Activated CD4-positive, alpha-beta T cell treated with anti-CD3 and anti-CD28 coated beads, Interleukin-2, amount 50 U/mL, for 4 hours (primary cell): ENCODE measurements at places on chromosomes 4 and X.

DNA sequence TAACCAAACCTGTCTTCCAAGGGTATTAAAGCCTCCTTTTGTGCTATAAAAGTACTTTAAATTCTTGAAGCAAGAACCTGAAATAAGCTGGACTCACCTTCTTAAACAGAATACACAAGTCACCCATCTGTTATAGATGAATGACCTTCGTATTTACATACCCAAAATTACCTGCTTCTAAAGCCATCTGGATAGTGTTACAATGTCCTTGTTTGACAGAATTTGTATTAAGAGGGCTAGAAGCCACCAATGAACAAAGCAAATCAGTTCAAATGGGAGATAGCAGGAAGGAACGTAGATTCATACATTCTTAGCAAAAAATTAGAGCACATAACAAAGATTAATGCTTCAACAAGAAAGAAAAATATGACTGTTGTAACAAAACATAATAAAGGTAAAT, 33.7 kb upstream of the CCSER1 start:
- no peak for DNase-seq

- DNase-seq: no peak
Observed at GRCh38 chr4:77843628-77844027, 19.0 kb upstream of the MRPL1 start.

- no peak for DNase-seq
Observed at GRCh38 chrX:103254171-103254824, 657 bp downstream of the TCEAL8 start.

GRCh38 chr4:95431678-95432077, 117.1 kb downstream of the UNC5C start:
- DNase-seq: no peak

DNA sequence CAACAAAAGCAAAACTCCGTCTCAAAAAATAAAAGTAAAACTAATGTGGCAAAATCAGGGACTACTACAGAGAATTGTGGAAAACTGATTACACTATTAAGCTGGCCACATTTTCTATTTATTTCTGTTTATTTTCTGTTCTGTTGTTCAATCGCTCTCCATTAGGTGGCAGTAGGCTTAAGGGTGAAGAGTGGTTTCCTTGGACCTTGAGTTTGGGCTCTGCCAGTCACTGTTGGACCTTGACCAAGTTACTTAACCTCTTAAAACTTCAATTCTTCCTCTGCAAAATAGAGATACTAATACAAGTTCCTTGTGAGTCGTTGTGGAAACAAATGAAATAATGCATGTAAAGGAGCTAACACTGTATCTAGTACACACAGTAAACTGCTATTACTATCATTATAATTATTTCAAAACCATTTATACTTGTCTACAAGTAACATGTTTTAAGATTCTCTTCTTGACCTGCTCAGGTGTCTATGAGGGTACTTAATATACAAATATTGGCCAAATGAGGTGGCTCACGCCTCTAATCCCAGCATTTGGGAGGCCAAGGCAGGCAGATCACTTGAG, 15.2 kb downstream of the HSD17B11 start:
- DNase-seq: no peak

- no peak for DNase-seq
Observed at GRCh38 chr4:89439533-89439932, 131.9 kb upstream of the GPRIN3 start.

DNA sequence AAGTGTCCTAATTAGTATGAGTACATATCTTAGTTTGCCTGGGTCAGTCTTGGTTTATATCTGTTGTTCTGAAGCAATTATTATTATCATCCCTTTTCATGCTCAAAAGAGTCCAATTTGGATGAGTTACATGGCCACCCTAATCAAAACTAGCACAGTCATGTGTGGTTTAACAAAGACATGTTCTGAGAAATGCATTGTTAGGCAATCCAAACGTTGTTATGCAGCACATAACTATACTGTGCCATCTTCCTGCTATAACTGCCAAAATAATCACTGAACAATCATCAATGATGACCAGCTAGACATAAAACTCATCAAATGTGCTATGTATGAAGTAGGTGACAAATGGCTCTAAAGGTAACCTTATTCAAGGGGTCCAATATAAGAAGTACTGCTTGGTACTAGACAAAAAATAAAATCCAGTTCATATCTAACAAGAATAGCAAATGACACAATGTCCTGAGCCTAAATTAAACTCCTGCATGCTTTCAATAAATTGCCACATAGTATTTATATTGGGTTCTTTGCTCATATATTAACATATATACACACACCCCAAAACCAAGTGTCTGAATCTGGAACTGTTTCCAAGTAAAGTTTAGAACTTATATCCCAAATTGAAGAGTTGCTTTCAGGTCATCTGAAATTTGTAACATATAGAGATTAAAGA, 41.9 kb downstream of the CNOT6L start:
- DNase-seq: no peak

DNA sequence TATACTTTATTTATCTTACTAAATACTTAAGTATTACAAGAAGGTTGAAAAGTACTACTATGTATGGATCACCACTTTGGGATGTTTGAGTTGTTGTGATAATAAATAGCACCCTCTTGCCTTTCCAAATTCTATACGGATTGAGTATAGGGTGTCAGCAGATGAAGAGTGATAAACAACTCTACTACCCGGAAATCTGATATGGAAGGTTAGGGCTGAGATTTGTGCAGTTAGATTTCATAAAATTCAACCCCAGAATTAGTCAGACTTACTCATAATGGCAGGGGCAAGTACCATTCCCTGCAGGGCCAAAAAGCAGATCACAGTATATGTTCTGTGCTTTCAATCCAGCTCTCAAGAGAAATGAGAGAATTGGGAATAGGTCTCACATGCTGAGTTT, 1008.9 kb upstream of the PCDH7 start:
- no peak for DNase-seq

- no peak for DNase-seq
Observed at GRCh38 chrX:47583240-47583861, 1.1 kb downstream of the TIMP1 start.

GRCh38 chrX:91122151-91122694, 312.4 kb upstream of the PABPC5 start:
- no peak for DNase-seq

DNA sequence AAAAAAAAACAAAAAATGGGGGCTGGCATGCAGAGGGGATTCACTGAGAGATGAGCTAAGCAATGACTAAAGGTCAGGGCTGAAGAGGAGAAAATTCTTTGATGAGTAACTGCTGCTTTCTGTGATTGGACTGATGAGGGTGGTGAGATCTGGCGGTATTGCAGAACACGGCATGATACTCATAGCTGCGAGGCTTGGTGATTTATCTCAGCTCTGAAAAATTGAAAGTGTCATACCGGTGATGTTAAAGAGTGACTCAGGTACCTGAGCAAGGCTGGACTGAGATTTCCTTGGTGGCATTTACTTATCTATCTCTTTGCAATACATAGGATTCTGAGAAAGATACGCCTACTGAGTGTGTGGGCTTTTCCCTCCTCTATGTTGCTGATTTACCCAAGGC, 204.1 kb upstream of the DDX53 start:
- DNase-seq: no peak

GRCh38 chr4:23937173-23937572, 47.3 kb upstream of the PPARGC1A start:
- DNase-seq: no peak

DNA sequence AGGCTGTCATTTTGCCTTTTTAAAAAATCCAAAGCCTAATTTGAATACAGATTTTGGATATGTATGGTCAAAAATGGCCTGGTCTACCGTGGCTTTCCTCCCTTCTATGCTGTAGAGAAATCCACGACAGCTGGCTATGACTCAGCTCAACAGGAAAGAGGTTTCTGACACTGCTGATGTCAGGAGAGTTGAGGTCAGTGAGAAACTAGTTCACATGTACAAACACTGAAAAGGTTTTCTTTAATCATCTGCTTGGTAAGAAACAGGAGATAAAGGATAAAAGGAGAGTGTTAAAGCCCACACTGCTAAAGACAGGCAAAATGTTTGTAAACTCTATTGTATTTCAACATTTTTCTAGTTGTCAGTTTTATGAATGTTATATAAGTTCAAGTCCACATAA, 113.9 kb downstream of the NYX start:
- peak; percentile 0 for DNase-seq

GRCh38 chr4:244471-244870, 60.8 kb downstream of the ZNF732 start:
- DNase-seq: peak; percentile 47

- peak; percentile 74 for DNase-seq
Observed at GRCh38 chrX:53088136-53088974, 5.6 kb upstream of the KANTR start.

GRCh38 chrX:42519666-42520231, 258.2 kb downstream of the PPP1R2C start:
- DNase-seq: no peak

GRCh38 chr4:181825564-181825963, 417.6 kb upstream of the TENM3 start:
- DNase-seq: no peak

- DNase-seq: no peak
Observed at GRCh38 chr4:6937754-6938153, 28.1 kb downstream of the TBC1D14 start.

DNA sequence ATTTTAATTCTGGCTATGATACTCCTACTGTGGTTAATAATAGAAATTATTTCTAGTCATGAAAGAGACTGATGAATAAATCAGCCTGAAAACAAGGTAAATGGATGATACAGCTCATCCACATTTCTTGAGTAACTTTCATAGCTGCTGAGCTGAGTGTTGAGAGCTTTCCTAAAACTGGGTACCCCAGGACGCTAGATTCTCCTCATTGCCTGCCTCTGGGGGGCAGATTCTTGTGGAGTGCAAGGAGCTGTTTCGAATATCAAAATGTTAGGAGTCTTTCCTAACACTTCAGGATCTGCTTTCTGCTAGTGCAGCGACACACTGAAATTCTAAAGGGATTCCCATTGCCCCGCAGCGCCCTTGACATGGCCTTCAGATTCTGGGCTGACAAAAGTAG, 2.1 kb downstream of the MND1 start:
- DNase-seq: no peak

DNA sequence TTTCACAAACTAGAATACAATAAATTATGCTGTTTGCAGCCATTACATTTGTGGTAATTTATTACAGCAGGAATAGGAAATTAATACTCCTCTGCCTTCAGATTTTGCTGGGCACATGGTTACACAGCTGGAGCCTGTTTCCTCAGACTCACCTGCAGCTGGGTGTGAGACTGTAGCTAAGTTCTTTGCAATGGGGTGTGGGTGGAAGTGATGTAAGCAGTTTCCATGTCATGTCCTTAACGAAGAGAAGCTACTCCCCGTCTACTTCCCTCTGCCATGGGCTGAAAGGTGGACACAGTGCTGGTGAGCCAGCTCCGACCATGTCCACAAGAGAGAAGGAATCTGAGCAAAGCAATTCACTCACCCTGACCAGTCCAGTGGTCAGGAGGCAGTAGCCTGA, 18.2 kb downstream of the SH3KBP1 start:
- DNase-seq: no peak

GRCh38 chrX:136250191-136251040, 784 bp downstream of the MAP7D3 start:
- peak; percentile 46 for DNase-seq

- DNase-seq: no peak
Observed at GRCh38 chrX:129318375-129318774, 204.9 kb downstream of the SMARCA1 start.

GRCh38 chrX:129360175-129360574, 163.1 kb downstream of the SMARCA1 start:
- peak; percentile 2 for DNase-seq

- DNase-seq: no peak
Observed at GRCh38 chrX:152895724-152896420, 2.0 kb upstream of the ZNF185 start.

DNA sequence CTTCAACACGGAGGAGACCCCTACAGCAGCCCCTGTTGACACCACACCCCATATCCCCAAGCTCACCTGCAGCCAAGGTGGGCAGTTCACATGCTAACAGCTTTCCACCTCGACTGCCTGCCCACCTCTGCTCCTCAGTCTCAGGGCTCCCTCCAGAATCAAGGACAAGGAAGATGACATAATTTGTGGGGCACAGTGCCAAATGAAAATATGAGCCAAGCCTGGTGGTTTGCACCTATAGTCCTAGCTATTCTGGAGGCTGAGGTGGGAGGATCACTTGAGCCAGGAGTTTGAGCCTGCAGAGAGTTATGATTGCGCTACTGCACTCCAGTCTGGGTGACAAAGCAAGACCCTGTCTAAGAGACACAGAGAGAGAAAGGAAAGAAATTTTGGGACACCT, 516.3 kb downstream of the BCOR start:
- no peak for DNase-seq

GRCh38 chrX:336227-336626, 17.6 kb upstream of the GTPBP6 start:
- DNase-seq: no peak

DNA sequence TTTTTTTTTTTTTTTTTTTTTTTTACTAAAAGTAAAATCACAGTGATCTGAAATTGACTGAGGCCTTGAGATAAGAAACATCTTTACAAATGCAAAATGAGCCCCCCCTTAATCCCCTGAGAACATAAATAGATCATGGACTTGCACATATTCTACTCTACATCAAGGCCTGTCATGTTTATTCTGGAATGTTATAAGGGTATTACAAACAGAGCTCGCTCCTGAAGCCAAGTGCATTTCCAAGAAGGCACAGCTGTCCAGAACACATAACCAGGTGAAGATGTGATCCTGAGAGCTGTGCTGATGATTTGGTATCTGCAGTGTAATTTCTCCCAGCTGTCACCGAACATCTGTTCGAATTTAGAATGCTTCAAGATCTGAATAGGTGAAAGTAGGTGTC, 384.5 kb downstream of the GPAT3 start:
- DNase-seq: no peak

DNA sequence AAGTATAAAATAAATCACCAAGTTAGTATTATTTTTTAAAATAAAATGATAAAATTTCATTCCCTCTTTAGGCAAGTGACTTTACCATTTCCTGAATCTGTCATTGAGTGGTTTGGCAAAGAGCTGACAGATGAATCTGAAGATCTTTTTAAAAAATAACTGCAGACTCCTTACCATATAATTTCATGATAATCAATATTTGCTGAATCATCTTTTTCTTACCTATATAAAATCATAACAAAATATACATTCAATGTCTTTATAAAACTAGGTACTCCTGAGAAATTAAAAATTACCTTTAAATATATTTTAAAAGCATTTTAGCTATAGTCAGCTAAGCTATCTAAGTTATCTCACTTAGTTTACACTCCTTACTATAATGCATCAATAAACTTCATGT, 17.2 kb downstream of the ANXA10 start:
- DNase-seq: no peak

DNA sequence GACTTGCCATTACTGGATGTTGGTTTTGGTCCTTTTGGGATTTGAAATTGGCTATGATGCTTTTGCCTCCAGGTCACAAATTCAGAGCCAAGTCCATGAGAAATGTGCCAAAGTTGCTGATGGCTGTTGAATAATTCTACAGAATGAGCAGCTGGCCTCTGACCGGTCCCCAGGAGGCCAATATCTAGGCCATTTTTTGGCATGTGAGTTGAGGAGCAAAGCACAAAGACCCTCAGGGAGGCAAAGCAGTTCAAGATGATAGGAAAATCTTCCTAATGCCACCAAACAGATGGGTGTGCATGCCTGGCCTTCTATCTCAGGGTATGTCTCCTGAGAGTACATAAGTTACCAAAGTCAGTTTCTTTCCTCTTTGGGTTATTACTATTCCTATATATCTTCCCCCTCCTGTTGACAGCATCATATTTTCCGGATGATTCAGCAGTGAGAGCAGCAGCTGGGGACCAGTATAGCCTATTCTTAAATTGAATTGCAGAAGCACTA, 44.4 kb downstream of the SEL1L3 start:
- no peak for DNase-seq
